ENCODE measurements at places on chromosomes 1 and 21.

DNA sequence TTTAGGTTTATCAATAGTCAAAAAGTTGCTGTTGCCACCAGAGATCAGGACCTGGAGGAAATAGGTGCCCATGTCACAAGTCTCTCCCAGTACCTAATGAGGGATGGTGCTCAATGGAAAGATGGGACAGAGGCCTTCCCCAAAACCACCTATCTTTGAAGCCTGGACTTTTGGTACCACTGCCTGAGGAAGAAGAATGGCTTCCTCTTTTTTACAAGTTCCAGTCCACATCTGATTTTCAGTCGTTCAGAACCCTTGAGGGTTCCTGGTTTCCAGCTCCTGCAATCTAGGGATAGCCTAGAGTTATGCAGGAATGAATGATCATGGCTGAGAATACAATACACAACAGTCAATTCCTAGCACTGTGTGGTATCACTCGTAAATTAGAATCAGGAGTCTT lies 5.7 kb downstream of the CATSPERE start:
- DNase-seq: no peak

DNA sequence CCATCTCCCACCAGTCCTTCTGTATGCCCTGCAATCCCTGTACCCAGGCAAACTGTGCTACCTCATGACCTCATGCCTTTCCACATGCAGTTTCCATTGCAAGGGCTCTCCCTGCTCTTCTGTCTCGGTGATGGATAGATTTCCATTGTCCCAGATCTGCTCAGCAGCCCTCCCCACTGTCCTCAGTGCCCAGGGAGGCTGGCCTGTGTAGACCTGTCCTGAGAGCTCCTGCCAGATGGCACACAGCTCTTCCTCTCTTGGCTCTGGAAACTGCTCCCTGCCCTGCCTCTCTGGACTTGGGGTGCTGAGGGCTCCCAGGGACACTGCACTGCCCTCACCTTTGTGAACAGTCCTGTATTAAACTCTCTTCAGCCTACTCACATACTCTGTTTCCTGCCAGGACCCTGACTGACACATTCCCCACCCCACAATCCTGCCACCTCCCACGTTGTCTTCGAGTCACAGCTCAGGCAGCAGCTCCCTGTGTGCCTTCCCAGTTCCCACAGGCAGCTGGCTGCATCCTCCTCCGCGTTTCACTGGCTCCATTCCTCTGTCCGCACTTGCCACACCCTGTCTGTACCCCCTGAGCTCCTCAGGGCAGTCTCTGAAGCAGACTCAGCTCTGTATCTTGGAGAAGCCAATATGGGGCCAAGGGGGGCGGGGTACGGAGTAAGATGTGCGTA lies 57.0 kb downstream of the SPATA46 start:
- no peak for DNase-seq

DNA sequence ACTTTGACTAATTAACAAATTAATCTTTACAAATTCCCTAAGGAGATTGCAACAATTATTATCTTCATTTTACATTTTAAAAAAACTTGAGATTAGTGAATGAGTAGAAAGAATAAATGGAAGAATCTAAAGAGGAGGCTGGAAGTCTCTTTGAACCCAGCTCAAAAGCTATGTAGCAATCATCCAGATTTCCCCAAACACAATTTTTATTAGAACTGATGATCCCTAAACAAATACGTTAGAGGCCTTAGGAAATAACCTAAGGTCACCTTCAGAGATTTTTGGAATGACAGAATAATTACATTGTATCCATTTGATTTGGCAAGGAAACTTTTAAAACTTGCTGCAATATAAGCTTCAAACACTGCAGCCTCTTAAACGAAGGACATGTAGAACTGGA lies 242.4 kb upstream of the LYPLAL1 start:
- DNase-seq: no peak

- DNase-seq: no peak
These were observed 40.5 kb downstream of the URB2 start for GRCh38 chr1:229666585-229666984.

DNA sequence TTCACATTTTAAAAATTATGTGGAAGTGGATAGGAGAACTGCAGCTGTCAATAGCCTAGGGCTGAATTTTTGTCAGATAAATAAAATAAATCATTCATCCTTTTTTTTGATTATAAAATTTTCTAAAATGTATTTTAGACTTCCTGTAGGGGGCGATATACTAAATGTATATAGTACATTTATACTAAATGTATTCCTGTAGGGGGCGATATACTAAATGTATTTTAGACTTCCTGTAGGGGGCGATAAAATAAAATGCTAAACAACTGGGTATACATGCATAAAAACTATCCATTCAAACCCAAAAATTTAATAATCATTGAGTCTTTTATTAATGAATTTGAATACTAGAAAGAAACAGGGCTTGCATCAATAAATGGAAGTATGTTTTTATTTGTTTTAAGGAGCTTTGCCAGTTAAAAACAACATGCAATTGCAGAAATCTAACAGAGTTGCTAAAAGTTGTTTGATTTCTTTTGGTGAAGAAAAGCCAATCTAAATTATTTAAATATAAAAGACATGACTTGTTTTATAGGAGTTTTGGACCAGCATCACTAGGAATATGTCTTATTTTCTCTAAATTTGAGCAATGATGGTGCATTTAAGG lies 31.4 kb downstream of the CLCA1 start:
- no peak for DNase-seq

- DNase-seq: no peak
These were observed 6.5 kb upstream of the RNF19B start for GRCh38 chr1:32971156-32971555.

DNA sequence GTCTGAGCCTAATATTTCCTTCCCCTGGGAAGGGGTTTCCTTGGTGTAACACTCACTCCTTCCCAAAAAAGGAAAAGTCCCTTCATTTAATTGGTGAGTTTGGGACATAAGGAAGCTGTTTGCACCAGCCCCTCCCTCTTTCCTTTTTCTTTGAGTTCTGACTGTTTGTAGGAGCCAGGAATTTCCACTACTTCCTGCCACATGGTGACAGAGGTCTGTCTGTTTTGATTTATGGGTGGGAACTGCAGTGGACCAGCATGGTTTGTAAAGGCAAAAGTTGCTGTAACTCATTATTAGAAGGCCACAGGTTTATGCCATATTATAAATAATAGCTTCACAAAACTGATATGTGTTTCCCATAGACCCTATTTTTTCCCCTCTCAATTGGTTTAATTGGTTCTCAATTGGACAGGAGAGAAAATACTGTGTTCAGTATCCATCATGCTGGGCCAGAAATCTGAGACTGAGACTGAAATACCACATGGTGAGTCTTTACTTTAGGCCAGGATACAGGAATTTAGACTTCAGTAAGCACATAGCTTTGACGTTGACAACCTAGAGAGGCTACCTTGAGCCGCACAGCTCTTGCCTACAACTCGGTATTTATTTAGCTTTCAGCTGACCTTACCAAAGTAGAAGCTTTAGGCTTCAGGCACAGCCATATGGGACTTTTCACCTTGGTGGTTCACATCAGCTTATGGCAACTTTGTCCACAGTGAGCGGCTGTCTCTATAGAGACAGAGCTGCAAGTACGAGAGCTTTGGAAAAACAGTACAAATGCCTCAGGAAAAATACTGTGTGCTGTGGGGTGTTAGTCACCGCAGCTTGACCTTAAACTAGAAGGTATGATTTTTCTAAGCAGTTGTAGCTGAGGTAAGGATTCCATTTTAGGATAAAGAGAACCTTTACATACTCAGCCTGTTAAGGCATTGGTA lies 40.0 kb upstream of the RGS7 start:
- no peak for DNase-seq

DNA sequence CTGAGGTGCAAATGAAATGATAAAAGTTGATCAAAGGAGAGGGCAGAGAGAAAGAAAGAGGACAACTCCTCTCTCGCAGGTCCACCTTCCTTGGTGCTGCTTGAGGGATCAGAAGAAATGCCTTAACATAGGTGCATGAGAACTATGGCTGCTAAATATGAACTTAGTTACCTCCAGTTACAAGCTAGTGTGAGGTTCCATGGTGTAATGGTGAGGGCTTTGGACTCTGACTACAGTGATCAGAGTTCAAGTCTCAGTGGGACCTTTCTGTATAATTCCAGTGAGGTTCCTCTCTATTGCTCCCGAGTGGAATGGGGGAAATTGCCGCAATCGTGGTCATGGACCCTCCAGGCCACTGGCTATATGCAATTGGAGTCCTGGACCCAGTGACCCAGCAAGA lies 387.3 kb downstream of the FAM72C start:
- DNase-seq: no peak

DNA sequence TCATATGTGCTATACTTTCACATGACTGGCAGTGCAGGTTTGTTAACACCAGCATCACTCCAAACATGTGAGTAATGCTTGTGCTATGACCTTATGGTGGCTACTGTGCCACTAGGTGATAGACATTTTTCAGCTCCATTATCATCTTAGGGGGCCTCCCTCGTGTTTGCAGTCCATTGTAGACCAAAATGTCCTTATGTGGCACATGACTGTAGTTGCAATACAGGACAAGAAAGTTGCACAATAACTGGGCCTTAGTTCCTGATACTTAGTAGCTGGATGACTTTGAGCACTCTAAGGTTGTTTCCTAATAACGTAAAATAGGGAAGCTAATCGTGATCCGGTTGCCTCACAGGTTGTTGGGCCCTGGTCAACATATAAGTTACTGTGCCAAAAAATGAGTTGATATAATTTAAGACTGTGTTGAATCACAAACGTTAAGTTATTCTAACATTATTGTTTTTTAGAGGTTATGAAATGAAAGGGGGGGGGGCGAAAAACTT lies 511 bp upstream of the SNX27 start:
- no peak for DNase-seq

GRCh38 chr1:22525646-22526045 lies 37.6 kb upstream of the EPHA8 start:
- DNase-seq: no peak

GRCh38 chr1:66539491-66539890 lies 5.5 kb downstream of the SGIP1 start:
- no peak for DNase-seq

DNA sequence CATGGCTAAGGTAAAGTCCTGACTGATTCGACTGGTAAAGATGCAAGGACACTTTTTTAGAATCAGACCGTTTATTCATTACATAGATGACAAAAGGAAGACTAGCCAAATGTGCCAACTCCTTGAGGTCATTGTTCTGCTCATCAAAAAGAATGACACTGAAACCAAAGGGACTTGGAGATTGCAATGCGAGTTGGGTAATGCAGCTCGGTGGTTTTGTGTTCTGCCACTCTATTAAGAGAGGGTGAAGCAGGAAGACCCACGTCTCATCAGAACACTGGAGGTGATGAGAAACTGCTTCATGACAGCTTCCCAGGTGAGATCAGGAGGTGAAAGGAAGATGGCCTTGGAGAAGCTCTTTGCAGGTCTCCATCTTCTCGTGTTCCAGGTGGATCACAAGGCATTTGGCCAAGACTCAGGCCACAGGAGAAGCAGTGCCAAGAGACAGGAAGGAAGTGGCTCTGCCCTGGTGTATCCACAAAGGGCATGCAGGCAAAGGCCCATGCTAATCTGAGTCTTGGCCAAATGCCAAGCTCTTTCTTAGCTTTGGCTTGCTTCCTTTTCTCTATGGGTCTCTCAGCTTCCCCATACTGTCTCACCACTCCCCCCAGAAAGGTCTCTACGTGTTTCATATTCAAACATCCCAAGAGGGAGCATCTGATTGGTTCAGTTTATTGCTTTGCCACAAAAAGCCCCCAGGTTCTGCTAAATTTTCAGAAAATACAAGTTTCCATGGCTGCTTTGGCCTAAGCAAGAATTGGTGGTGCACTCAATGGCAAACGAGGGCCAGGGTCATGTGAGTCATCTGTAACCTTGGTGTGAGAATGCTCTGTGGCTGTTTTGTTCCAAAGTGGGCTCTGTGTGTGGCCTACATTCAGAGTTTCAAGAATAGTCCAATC lies 5.7 kb upstream of the CCT8 start:
- DNase-seq: peak; percentile 37

DNA sequence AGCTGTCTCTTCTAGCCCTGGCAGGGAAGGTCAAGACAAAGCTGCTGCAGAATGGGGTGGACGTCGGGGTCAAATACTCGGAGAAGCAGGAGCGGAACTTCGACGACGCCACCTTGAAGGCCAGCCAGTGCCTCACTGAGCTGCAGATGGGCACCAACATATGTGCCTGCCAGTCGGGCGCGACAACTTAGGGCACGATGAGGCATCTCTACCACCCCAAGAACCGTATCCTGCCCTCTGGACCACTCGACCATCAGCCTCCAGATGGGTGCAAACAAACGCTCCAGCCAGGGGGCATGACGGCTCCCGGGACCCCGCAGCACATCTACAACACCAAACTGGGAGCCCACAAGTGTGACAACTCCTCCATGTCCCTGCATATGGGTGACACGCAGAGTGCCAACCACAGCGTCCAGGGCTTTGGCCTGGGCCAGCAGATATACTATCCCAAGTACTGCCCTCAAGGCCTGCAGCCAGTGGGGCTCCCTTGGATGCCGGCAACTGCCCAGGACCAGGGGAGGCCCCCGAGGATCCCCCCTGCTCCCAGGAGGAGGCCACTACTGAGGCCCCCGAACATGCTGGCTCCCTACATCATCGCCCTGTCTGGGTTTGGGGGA lies 42.5 kb upstream of the POGK start:
- no peak for DNase-seq

Data from activated naive CD4-positive, alpha-beta T cell treated with Interleukin-2 at 50 U/mL for 16 hours (primary cell).